Endothelial cell (in vitro differentiated cells): ENCODE measurements at places on chromosomes 7 and 10.

- DNase-seq, result no peak
Observed at GRCh38 chr10:47225219-47225927, 74.6 kb upstream of the GDF10 start.

DNA sequence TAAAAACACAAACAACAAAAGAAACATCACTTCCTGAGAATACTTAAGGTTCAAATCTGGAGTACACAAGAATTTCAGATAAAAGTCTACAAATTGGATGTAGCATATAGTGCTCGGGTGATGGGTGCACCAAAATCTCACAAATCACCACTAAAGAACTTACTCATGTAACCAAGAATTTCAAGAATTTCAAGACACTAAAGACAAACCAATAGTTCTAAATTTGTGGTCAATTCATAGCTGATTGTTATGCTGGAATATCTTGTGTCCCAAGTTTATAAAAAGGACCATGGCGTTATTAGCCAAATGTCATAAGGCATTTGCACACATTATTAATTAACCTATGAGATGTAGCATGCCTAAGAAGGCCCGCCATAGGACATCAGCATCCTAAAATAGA lies 1204.1 kb upstream of the AUTS2 start:
- DNase-seq, result no peak

DNA sequence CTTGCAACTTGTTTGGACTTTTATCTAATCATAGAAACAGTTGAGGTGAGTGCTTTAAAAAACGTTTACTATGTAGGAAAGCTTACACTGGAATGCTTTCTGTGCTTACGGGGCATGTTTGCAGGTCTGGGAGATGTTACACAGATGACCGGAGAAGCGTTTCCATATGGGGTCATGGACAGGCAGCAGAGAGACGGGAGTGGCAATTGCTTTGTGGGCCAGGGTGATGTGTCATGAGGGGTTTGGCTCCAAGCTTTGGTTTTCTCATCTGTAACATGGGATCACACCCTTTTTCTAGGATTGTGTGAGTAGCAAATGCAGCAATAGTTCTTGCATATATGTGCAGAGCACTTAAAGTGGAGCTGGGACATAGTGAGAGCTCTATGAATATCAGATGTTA lies 174.8 kb upstream of the MKI67 start:
- no peak for DNase-seq

DNA sequence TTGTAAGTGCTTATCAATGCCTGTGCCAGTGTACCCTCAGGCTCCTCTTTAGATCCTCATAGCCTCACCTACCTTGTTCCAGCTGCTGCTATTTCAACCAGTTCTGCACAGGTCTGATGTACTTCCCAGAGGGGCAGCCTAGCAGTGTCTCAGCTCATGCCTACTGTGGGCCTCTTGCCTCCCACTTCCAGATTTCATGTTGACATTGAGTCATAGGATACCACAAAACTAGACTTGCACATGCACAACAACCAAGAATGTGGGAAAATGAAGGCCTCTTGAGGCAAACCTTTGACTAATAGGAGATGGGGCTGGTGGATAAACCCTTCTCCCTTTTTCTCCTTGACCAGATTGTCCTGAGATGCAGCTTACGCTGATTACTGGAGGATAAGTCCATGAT lies 31.0 kb downstream of the PON3 start:
- no peak for DNase-seq

DNA sequence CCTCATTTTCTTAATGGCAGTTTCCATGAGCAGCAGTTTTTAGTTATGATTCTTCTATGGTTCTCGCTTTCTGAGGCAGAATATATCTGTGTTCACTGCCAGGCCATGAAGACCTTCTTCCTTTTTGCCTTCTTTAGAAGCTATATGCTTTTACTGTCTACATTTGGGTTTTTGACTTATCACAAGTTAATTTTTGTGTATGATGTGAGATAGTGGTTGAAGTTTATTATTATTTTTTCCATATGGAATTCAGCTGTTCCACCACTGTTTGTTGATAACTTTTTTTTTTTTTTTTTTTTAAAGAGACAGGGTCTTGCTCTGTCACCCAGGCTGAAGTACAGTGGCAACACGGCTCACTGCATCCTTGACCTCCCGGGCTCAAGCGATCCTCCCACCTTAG lies 44.5 kb downstream of the INPP5A start:
- no peak for DNase-seq
